Fibroblast of skin of left biceps (primary cell): ENCODE measurements at places on chromosomes 7 and 10.

DNA sequence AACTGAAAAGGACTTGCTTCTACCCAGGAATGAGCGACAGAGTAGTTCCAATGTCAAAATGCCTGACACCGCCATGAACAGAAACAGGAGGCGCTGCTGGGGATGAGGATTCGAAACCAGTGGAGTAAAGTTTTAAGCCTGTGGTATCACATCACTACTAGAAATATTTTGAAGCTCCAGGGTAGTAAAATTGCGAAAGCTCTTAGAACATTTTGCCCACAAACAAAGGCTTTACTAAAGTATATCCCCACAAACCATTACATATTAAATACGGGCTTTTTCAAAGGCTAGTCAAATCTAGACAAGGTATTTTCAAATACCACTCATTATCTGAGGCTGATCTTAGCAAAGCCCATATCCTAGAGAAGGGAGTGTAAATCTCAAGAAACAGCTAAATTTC lies 2.4 kb downstream of the PRDX3 start:
- DNase-seq, result no peak

DNA sequence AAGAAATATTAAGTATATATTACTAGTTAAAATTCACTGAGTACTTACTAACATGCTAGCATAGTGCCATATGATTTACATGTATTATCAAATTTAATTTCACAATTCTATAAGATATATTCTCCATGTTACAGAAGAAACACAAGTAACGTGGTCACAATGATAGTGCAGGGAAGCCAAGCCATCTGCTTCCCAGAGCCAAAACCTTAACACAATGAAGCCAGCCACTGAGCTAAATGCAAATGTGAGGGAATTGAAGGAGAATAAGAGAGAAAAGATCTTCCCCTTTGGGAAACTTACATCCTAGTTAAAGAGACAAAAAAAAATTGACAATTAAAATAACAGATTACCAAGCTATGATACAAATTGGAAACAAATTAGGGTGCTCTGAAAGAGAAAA lies 63.6 kb downstream of the ELAPOR2 start:
- DNase-seq, result no peak

- DNase-seq, result no peak
Observed at GRCh38 chr10:85645053-85645452, 721.5 kb downstream of the GRID1 start.

DNA sequence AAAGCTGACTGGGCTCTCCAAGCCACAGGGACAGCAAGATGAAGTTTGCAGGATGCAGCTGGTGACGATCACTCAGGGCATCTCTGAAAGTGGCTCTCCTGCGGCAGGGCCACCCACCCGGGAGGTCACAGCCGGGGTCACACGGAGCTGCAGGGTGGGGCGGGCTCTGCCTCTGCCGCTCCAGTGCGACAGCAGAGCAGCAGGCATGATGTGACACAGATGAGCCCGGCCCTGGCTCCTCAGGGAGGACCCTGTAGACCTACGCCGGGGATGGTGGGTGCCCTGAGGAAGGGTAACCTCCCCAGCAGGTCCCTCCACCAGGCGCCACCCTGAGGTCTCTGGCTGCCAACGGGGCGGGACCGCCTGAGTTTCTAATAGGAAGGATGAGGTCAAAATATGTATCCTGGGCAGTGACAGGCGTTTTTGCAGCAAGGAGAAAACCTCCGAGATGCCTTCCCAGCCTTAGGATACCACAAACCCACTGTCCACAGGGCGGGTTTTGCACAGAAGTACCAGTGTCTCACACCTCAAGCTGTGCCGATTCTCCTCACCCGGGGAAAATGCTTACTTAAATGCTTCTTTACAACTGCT lies 114.8 kb upstream of the DIP2C start:
- DNase-seq, result no peak

- DNase-seq, result no peak
Observed at GRCh38 chr10:5457741-5458140, 41.6 kb downstream of the CALML5 start.

DNA sequence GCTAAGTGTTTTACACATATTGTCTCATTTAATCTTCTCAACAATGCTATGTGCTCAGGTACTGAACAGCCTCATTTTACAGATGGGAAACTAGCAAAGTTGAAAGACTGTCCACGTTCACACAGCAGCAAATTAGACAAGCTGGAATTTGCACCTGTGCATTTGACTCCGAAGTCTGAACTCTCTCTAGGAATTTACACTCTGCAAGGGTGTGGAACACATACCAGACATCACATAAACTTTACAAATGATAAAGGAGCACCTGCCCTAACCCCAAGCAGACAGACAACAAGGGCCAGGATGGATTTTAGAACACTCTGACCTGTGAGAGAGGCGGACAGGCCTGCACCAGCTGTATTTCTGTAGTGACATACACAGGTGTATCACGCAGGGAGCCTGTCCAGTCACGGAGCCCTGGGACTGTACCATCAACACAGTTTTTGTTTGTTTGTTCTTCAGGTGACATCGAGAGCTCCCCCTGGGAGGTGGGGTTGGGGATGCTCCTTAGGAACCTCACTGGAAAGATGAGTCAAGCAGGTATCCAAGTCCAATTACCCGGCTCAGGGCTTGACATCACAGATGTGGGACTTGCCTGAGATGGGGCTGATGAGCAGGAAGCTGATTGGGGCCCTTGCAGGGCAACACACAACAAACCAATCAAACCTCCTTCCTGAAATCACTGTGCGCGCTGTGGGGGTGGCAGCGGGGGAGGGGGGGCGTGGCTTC lies 31.0 kb downstream of the MKI67 start:
- DNase-seq, result no peak

GRCh38 chr7:141094336-141095070 lies 20.6 kb downstream of the TMEM178B start:
- DNase-seq, result no peak

DNA sequence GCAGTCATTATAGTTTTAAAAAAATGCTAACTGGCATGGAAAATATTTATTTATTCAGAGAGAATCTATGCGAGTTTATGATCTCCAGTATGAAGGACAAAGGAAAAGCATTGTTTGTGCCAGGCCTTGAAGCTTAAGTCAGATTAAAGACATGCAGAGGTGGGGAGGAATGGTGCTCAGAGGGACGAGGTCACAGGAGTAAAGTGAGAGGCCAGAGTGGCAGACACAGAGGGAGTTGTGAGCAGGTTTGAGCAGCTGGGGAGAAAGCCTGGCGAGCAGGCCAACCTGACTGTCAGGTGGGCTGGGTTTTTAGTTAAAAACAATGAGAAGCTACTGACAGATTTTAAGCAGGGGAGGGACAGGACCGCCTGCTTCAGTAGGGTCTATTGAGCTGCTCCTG lies 6.8 kb upstream of the CCNY start:
- no peak for DNase-seq

GRCh38 chr10:66505003-66505657 lies 420.7 kb upstream of the LRRTM3 start:
- DNase-seq, result peak; percentile 9

- peak; percentile 86 for DNase-seq
Observed at GRCh38 chr10:70551971-70552422, 50.5 kb downstream of the PRF1 start.

- no peak for DNase-seq
Observed at GRCh38 chr10:119461923-119462322, 80.6 kb downstream of the RGS10 start.

DNA sequence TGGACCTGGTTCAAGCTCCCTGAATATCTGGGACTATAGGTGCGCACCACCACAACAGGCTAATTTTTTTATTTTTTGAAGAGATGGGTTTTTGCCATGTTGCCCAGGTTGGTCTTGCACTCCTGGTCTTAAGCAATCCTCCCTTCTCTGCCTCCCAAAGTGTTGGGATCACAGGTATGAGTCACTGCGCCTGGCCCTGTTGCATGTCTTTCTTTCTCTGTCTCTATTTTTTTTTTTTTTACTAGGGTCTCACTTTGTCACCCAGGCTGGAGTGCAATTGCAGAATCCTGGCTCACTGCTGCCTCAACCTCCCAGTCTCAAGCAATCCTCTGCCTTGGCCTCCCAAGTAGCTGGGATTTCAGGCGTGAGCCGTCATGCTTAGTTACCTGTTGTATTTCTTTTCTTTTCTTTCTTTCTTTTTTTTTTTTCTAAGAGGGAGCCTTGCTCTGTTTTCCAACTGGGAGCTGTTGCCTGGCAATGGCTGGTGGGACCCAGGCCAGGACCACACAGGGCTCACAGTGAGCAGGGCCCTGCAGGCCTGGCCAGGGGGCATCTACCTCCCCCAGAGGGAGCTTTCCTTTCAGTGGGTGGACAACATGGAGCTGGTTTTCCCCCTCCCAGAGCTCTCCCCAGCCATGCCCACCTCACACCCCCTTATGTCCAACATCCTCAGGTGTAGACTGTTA lies 6.0 kb downstream of the MYL7 start:
- no peak for DNase-seq

- DNase-seq, result no peak
Observed at GRCh38 chr10:110447886-110448285, 49.8 kb upstream of the DUSP5 start.

DNA sequence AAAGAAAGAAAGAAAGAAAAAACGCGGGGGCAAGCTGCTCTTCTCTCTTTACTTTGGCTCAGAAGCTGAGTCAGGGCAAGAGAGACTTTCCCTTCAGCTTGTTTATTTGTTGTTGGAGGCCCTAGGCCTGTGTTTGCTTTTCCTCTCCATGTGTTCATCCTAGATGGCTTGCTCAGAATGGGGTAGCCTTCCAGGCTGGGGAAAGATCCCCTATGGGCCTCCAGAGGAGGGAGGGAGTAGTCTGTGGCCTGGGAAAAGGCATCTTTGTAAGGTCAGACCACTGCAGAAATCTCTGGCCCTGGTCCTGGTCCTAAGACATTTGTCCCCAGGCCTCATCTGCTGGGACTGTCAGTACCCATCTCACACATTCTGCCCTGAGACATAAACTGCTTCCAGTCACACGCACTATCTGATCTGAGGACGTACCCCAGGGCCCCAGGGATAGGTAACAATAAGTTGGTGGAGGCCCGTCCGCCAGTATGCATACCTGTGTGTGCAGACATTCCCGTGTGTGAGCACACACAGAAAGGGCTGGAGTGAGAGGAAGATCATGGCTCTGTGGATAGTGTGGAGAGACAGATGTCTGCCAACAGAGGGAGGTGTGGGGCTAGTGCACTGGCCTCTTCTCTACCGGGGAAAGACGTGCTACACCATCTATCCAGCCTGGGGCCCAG lies 4.9 kb upstream of the SCD start:
- no peak for DNase-seq

DNA sequence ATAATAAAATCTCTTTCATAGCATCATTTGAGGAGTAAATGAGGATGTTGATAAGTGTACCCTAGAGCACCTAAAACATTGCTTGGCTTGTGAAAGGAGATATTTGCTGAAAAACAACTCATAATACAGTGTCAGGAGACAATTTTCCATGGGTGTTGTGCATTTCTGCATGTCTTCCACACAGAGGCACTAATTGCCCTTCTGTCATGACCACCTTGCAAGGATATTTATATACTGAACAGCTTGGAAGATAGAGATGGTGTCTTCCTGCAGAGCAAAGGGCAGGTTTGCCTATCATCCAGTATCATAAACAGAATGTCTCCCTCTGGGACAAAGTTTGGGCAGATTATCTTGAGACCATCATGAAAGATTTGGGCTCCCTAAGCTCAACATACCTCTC lies 495.2 kb upstream of the LRRN3 start:
- DNase-seq, result no peak

DNA sequence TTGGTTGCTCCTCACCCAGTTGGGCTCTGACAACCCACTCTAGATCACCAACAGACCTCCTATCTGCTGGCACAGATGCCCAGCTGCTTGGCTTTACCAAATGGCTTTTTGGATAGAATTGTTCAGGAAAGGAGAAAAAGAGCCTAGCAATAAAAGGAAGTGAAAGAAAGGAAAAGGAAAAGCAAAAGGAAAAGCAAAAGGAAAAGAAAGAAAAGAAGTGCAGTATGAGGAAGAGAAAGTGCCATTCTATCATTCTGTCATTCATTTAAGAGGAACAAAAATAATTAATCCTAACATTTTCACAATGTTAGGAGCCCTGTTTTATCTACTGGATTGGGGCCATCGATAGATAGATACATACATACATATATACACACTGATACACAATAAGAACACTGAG lies 353.6 kb downstream of the THSD7A start:
- no peak for DNase-seq

- no peak for DNase-seq
Observed at GRCh38 chr7:159107161-159107892, 37.3 kb downstream of the VIPR2 start.

DNA sequence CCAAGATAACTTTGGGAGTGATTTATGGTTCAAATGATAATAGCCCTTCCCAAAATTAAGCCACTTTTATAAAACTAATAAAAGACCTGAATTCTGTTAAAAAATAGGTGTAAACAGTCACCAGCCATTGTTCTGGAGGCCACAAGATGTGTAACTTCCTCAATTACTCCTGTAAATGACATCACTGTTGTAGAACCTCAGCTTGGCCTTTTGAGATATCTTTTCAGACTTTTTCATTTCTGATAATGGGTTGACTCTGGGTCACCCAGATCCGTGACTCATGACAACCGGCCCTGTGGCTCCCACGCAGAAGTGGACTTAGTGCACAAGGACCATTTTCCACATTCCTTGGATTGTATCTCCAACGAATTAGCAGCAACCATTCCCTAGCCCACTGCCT lies 106.6 kb downstream of the DKK1 start:
- no peak for DNase-seq

- no peak for DNase-seq
Observed at GRCh38 chr7:150740053-150740452, 2.8 kb downstream of the GIMAP5 start.

GRCh38 chr7:1632916-1633785 lies 36.9 kb upstream of the ELFN1 start:
- DNase-seq, result no peak

- peak; percentile 5 for DNase-seq
Observed at GRCh38 chr10:7407368-7408290, 3.2 kb downstream of the SFMBT2 start.

DNA sequence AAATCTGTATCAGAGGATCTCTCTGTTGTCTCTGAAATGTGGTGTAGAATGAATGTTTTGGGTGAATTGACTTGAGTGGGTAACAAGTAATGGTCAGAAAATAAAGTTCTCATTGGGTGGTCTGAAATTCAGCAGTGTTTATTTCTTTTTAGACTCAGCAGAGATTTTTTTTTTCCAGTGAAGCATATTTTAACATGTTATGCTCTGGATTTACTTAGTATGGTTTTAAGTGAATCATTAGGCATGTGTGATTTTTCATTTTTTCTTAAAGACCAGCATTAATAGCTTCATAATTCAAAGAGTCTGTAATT lies 63.5 kb downstream of the REEP3 start:
- DNase-seq, result no peak

DNA sequence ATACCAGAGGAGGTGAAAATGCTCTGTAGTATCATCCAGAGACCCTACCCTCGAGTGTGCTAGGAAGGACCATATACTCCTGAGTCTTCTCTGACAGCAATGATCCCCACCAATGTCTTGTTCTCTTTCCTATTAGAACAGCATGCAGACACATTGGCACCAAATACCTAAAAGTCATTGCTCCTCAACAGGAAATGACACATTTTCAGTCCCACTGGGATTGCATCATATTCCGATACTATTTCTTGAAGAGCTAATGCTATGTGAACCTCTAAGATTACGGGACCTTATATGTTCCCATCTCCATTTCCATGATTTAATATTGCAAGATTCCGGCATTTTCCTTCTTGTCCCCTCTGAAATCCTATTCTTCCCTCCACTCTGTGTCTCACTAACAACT lies 177.4 kb downstream of the NRP1 start:
- DNase-seq, result peak; percentile 42

GRCh38 chr7:36207451-36208291 lies 54.6 kb downstream of the EEPD1 start:
- DNase-seq, result peak; percentile 56
